ENCODE measurements at places on chromosomes 11 and 22.
A peak's percentile ranks its signal among the peaks of the same experiment; 100 is the strongest.

- DNase-seq, result no peak
Measured at GRCh38 chr22:40823426-40823825, 4.3 kb upstream of the SLC25A17 start.

GRCh38 chr11:124837491-124837856 lies 27.8 kb upstream of the ROBO3 start:
- peak; percentile 65 for DNase-seq

GRCh38 chr11:12159351-12160099 lies 49.1 kb downstream of the MICAL2 start:
- peak; percentile 61 for DNase-seq

DNA sequence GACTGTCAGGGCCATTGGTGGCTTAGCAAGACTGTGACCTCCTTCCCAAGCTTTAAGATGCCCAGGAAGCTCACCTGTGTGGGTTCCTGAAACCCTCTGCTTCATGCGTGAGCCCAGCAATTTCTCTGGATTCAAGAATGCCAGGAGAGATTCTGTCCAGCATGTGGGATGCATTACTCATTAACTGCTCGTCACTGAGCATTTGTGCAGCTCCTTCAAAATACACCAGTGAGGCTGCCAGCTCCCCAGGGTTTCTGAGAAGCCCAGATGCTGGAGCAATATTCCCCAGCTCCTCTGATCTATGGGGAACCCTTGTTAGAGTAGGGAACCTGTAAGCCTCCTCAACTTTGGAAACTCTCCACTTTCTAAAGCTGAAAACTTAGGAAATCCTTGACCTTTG lies 126.5 kb downstream of the CHST1 start:
- DNase-seq, result no peak

DNA sequence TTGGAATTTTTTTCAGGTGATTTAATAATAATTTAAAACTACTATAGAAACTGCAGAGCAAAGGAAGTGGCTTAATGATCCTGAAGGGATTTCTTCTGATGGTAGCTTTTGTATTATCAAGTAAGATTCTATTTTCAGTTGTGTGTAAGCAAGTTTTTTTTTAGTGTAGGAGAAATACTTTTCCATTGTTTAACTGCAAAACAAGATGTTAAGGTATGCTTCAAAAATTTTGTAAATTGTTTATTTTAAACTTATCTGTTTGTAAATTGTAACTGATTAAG lies 3.4 kb downstream of the MALAT1 start:
- DNase-seq, result no peak

DNA sequence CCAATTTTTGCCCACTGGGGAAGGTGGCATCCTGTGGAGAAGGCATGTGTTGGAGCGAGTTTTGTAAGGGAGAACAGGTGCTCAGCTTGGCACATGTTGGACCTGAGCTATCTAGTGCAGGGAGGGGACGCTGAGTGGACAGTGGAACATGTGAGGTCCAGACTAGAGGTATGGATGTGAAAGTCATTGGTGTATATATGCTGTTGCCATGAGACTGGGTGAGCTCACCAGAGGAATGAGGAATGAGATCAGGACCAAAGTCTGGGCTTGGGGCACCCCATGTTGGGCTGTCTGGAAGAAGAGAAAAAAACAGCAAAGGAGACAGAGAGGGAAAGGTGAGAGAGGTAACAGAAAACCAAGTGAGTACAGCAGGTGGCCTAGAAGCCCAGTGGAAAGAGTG lies 12.3 kb upstream of the SYT7 start:
- DNase-seq, result no peak

DNA sequence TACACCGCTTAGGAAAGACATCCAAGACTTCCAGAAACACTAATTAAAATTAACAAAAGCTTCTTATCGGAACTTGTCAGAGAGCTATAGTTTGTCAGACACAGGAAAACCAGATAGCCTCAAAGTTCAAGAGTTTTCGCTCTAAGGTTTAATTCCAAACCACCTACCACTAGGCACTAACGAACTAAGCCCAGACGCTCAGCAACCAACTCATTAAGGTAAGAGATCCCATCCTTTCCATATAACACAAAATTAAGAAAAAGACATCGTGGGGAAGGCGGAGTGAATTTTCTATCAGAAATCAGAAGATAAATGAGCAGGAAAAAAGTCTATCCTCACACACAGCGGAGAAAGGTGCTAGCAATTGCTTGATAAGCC lies 382 bp downstream of the IMMP1L start:
- no peak for DNase-seq

GRCh38 chr11:118263112-118263511 lies 985 bp downstream of the MPZL2 start:
- DNase-seq, result no peak

DNA sequence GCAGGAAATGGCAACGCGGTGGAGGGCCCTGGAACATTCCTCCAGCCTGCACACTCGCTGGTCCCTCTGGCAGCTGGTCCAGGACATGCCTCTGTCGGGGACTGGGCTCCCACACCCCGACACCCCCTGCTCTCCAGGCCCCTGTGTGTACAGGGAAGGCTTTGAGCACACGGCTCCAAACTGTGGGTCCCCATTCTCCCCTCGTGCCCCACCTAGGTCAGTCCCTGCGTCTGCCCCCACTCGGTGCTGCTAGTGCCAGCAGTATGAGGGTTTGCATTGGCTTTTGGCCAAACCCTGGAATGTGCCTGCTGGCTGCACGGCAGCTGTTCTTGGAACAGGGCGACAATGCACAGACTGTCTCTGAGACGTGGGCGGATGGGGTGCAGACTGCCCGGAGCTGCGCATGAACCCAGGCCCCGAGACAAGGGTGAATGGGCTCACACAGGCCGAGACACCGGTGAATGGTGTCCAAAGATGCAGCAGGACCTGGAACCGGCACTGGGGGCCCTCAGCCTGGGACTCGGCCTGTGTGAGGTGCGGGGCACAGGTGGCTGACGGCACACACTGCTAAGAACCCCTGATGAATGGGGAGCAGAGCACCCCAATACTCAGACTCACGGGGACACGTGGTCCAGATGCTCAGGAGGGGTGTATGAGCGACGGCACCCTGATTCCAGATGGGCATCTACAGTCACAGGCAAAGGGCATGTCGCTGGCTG lies 7.5 kb upstream of the SYT8 start:
- DNase-seq, result no peak

DNA sequence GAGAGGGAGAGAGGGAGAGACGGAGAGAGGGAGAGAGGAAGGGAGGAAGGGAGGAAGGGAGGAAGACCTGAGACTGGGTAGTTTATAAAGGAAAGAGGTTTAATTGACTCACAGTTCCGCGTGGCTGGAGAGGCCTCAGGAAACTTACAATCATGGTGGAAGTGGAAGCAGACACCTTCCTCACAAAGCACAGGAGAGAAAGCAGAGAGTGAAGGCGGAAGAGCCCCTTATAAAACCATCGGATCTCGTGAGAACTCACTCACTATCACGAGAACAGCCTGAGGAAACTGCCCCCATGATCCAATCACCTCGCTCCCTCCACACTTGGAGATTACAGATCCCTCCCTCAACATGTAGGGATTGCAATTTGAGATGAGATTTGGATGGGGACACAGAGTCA lies 12.2 kb upstream of the CARS1 start:
- no peak for DNase-seq

- peak; percentile 38 for DNase-seq
Measured at GRCh38 chr11:6755303-6755952, 16.3 kb downstream of the OR2AG2 start.

DNA sequence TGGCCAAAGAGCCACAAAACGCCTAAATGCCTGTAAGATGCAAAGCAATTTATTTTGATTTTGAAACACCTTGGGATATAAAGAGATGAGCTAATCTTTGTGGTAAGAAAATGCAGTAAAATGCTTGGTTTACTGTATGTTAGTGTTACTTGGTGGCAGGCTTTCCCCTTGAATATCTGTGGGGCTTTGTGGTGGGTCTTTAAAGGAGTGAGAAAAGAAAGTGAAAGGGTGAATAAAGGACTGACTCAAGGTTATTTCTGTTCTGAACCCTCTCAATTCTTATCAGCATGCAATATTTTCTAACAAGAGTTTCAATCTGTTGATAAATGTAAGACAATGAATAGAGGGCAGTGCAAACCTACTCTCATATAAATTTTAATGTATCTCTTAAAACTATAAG lies 1555.9 kb upstream of the RAG2 start:
- DNase-seq, result no peak

DNA sequence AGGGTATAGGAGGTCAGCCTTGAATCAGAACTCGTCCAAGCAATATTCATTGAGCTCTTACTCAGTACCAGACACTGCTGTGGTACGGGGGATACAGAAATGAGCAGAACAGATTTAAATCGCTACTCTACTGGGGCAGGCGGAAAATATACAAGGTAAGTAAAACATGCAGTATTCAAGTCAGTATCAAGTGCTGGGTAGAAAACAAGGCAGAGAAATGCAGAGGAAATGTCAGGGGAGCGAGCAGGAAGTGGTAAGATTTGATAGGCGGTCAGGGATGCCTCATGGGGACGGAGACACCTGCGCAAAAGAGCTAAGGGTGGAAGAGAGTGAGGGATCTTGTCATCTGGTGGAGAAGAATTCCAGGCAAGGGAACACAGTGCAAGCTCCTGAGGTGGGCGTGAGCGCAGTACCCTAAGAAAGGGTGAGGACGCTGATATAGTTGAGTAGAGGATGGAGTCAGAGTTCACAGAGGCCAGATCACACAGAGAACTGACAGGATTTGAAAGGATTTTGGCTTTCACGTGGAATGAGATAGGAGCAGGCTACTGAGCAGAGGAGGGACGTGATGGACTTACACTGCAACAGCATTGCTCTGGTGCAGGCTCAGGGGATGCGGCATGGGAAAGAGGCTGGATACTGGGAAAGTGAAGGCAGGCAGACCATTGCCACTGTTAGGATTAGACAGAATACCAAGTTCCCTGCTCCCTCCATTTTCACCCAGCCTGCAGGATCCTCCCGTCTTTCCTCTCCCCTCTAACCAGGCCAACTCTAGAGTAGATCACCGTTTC lies 35.8 kb downstream of the SC5D start:
- DNase-seq, result no peak

GRCh38 chr22:36356708-36357624 lies 30.8 kb downstream of the MYH9 start:
- DNase-seq, result no peak

DNA sequence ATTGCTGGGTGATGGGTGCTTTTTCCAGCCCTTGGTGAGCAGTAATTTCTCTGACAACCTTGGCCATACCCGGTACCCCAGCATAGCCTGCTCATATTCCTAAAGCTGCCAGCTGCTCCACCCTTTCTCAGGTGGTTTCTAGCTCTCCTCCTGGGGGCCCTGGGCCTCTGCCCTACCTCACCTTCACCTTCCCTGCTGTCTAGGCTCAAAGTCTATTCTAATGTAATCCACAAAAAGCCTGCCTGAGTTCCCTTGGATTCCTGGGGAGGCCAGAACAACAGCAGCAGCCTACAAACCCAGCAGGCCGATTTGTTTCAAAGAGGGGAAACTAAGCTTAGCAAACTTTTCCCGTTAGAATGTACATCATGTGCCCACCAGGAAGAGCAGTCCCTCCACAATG lies 117.6 kb downstream of the DSCAML1 start:
- DNase-seq, result no peak

DNA sequence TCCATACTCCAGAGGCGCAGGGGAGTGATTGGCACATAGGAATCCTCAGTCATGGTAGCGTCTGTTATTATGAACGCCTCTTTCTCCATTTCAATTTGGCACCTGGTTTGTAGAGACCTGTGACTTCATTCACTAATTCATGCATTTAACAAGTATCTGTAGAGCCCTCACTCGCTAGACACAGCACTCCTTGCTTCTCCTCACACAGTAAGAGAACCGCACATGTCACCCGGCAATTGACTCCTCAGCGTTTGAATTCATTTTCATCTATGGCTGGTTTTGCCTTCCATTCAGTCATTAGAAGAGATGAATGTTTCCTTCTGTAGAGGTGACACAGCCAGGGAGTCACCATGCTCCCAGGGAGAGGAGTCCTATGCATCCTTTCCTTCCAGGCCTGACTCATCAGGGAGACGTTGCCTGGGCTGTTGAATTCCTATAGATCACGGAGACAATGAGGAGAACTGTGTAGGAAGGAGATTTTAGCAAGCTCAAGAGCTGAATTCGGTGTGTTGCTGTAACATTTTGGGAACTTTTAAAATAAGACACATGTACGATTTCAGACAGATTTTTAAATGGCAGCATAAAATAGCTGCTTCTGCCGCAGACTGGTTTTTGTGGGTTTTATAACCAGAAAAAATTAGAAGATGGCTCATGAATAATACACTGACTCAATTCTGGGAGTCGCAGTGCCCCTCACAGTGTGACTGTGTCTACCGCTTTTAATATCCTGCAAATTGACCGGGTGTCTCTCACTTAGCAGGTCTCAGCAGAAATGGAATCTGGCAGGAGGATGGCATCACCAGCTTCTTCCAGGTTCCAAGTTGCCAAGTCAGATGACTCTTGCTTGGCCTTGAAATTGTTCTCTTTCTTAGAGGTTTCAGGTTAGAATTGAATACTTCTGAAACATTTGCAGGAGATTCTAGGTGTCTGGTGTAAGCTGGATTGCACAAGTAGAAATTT lies 44.4 kb upstream of the CLMP start:
- DNase-seq, result no peak

- DNase-seq, result no peak
Measured at GRCh38 chr11:6895010-6895409, 2.7 kb upstream of the OR2D2 start.

GRCh38 chr11:59625703-59626102 lies 10.1 kb upstream of the OSBP start:
- DNase-seq, result no peak

- no peak for DNase-seq
Measured at GRCh38 chr11:47869544-47870393, 21.6 kb upstream of the NUP160 start.

GRCh38 chr11:3215346-3216026 lies 3.1 kb downstream of the MRGPRG start:
- no peak for DNase-seq

GRCh38 chr22:32584650-32585049 lies 110.0 kb downstream of the FBXO7 start:
- no peak for DNase-seq

GRCh38 chr11:134253188-134253993 lies at the start of the genes ACAD8 and THYN1:
ACAD8 (plus strand) TSS chr11:134253568; CDS start chr11:134253601, 33 bp downstream.
THYN1 (minus strand) TSS chr11:134253352; CDS start chr11:134252882, 470 bp downstream.
- DNase-seq, result peak; percentile 96

DNA sequence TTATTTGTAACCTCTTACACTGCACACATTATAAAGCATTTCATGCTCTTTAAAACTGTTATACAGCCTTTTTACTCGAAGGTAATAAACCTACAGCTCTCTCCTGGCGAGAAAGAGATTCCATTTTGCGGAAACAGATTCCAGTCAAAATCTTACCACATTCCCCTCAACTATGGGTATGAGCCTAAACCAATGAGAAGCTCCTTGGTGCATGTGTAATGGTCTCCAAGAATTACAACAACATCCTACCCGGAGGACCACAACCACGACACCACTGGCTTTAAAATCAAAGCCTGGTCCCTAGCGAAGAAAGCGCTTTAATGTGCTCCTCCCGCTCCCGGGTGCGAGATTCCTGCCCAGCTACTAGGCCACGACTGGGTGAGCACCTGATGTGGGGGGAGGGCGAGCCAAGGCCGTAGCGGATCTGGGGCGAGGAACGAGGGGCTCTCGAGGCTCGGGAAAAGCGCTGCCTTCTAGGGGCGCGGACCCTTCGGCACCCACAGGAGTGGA lies 821 bp downstream of the CELF1 start:
- DNase-seq, result peak; percentile 46

Measured in renal pelvis (tissue), 12 donors.